ENCODE measurements at places on chromosomes 1 and 21. TPM values are rescaled to one million over a fixed set of nuclear protein-coding genes. Genes with fewer than 3 reads are reported as not detected.

DNA sequence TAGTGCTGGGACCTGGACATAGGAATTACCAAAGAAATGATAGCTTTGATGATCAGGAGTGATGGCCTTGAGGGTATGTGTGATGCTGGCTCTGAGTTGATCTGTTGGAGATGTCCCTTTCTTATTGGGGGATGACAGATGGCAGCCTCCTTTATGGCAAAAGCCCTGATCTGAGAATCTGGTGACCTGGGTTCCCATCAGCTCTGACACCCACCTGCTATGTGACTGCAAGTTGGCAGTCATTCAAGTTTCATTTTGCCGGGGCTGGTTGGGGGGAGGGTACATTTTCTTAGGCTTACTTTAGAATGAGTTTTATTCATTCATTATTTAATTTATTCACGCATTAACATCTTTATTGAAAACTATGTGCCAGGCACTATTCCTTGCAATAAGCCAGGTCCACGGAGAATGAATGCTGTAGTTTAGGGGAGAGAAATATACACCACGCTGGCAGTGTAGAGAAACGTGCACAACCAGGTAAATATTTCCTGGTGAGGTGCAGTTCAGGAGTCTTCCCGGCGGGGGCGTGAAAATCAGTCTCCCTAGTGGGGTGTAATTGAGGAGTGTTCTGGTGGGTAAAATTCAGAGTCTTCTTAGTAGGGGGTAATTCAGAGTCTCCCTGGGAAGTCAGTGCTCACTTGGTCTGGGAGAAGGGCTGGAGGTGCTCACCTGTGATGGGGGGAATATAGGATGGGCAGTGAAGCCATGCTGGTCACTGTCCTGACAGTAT lies 401.3 kb downstream of the CAMTA1 start:
- H3K4me1 ChIP-seq = no peaks in the 10 kb centered on the region
- no peak for DNase-seq
- no peaks in the 10 kb centered on the region for H3K36me3 ChIP-seq
- peaks cover 59% of the 10 kb centered on the region for H3K27me3 ChIP-seq
- H3K27ac ChIP-seq = no peak overlapping the region

DNA sequence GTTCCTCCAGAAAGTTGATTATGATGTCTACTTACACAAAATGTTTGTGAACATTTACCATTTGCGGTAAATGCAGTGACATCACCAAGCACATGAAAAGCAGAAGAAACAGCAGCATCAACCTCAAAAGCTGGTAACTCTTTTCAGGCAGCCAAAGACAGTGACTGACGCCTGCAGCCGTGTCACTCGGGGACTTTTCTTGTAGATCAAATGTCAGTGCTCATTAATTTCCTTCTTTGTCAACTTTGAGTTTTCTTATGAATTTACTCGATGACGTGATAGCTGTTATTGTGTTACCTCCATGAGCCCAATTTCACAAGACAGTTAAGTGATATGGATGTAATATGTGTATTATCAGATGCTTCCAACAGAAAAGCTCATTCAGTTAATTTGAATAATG lies 92.5 kb downstream of the RIPK4 start:
- H3K36me3 ChIP-seq = no peaks in the 10 kb centered on the region
- no peak overlapping the region for H3K27ac ChIP-seq
- DNase-seq = no peak
- no peaks in the 10 kb centered on the region for H3K27me3 ChIP-seq
- H3K4me1 ChIP-seq = peaks cover 29% of the 10 kb centered on the region

DNA sequence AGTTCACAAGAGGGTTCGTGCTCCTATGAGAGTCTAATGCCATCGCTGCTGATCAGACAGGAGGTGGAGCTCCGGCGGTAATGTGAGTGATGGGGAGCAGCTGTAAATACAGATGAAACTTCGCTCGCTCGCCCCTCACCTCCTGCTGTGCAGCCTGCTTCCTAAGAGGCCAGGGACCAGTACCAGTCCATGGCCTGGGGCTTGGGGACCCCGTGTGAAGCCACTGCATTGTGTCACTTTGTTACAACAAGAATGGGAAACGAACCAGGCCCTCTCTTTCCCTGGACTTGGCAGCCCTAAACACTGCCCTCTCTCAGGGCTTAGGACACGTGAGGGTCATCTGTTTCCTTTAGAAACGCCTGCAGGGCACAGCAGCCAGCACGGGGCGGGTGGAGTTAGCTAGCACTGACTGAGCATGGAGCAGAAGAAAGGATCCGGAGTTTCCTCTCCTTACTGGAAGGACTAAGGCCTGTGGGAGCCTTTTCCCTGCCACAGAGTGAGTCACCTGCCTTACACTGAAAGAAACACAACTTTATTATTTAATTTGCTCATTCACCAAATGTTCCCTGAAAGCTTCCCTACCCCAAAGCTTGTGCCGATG lies 185.2 kb upstream of the TMEM51 start:
- H3K4me3 ChIP-seq = no peak overlapping the region
- H3K36me3 ChIP-seq = no peaks in the 10 kb centered on the region
- no peaks in the 10 kb centered on the region for H3K27me3 ChIP-seq

GRCh38 chr1:181918880-181919525 lies 142.5 kb downstream of the ZNF648 start:
- H3K4me1 ChIP-seq = no peaks in the 10 kb centered on the region
- no peak overlapping the region for H3K4me3 ChIP-seq
- DNase-seq = no peak

DNA sequence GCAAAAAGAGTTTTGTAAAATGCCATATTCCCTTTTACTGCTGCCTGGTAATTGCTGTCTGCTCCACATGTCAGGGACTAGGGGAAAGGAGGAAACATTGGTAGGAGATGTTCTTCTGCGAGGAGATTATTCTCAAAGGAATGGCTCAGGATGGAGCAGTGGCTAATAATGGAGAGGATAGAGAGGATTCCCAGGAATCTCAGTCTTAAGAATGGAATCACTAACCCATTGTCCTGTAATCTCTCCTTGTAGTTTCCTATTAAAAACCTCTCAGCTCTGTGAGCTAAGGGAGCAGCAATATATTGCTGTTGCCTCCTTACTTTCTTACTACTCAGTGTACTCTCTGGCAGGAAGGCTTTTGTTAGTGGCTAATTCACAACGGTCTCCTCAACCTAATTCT lies 175.4 kb downstream of the HS2ST1 start:
- no peak for DNase-seq
- H3K27ac ChIP-seq = no peak overlapping the region
- no peaks in the 10 kb centered on the region for H3K36me3 ChIP-seq
- H3K4me1 ChIP-seq = peaks cover 12% of the 10 kb centered on the region
- no peaks in the 10 kb centered on the region for H3K27me3 ChIP-seq

- DNase-seq = no peak
- H3K4me3 ChIP-seq = no peak overlapping the region
- H3K36me3 ChIP-seq = no peaks in the 10 kb centered on the region
These were observed 85.6 kb upstream of the BRINP3 start for GRCh38 chr1:190563230-190563629.

- peaks cover 77% of the 10 kb centered on the region for H3K36me3 ChIP-seq
- no peak overlapping the region for H3K4me3 ChIP-seq
- H3K4me1 ChIP-seq = no peaks in the 10 kb centered on the region
These were observed 54.7 kb downstream of the PACC1 start for GRCh38 chr1:212359794-212360479.

DNA sequence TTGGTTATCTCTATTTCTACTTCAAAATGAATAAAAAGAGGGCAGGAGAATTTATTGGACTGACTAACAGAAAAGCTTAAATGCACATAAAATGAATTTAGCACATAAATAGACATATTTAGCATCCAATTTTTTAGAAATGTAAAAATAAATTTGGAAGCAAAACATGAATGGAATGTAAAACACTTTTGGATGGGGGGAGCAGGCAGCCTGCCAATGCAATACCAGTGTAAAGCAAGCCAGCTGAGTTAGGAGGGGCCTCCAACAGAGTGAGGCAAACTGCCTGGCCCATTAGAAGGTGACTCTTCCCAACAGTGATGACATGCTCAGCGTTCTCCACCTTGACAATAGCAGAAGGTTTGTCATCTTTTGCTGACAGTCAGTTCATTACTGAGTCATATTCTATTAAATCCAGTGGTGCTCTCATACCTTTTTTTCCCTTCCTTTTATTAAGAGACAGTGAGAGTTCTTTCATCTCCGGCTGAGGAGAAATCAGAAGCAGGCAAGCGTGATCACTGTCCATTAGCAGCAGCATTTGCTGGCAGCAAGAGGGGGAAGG lies 19.5 kb upstream of the EXO1 start:
- H3K4me1 ChIP-seq = peaks cover 7% of the 10 kb centered on the region
- H3K36me3 ChIP-seq = no peaks in the 10 kb centered on the region
- H3K27ac ChIP-seq = no peak overlapping the region
- DNase-seq = no peak

GRCh38 chr1:13855554-13855953 lies 155.6 kb downstream of the PRDM2 start:
- H3K4me1 ChIP-seq = peaks cover 6% of the 10 kb centered on the region
- H3K27me3 ChIP-seq = peaks cover 11% of the 10 kb centered on the region
- no peak for DNase-seq
- no peak overlapping the region for H3K4me3 ChIP-seq
- no peak overlapping the region for H3K27ac ChIP-seq

- peaks cover 12% of the 10 kb centered on the region for H3K4me1 ChIP-seq
- no peak overlapping the region for H3K27ac ChIP-seq
These were observed 3.8 kb downstream of the MPZ start for GRCh38 chr1:161305867-161306519.

DNA sequence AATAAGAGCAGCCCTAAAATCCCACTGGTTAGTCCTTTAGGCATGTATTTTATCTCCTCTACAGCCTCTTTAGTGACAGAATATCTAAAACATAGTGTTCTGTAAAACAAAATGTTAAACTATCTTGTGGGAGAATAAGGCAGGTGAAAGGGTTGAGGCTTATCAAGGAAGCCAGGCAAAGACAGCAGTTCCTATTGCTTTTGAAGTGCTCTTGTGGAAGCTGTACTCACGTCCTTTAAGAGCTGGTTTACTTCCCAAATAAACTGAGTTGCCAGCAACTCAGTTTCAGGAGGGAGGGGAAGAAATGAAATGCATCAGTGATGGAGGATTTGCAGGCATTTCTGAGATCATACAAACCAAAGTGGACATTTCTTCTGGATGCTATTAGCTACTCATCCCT lies 529.6 kb upstream of the ZRANB2 start:
- no peaks in the 10 kb centered on the region for H3K4me1 ChIP-seq
- H3K36me3 ChIP-seq = no peaks in the 10 kb centered on the region
- no peak overlapping the region for H3K4me3 ChIP-seq
- no peak overlapping the region for H3K27ac ChIP-seq

DNA sequence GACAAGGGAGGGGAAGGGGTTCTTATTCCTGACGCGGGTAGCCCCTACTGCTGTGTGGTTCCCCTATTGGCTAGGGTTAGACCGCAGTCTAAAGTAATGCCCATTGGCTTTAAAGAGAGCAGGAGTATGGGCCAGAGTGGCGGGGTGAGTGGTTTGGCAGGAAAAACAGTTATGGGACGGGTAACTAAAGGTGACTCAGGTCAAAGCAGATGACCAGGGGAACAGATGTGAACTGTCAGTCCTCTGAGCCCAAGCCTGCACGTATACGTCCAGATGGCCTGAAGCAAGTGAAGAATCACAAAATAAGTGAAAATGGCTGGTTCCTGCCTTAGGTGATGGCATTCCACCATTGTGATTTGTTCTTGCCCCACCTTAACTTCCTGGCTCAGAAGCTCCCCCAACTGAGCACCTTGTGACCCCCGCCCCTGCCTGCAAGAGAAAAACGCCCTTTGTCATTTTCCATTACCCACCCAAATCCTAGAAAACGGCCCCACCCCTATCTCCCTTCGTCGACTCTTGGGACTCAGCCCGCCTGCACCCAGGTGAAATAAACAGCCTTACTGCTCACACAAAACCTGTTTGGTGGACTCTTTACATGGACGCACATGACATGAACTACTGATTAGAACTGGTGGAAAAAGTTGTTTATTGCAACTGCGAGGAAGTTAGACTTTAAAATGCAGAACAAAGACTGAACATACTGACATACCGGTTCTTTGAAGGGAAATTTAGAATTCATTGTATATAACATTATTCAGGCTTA lies 758 bp upstream of the ATAD3B start:
- peak overlapping the region; percentile 88 for H3K4me3 ChIP-seq
- peak overlapping the region; percentile 80 for H3K27ac ChIP-seq
- peaks cover 14% of the 10 kb centered on the region for H3K36me3 ChIP-seq
- peak; percentile 20 for DNase-seq
- H3K27me3 ChIP-seq = no peaks in the 10 kb centered on the region

DNA sequence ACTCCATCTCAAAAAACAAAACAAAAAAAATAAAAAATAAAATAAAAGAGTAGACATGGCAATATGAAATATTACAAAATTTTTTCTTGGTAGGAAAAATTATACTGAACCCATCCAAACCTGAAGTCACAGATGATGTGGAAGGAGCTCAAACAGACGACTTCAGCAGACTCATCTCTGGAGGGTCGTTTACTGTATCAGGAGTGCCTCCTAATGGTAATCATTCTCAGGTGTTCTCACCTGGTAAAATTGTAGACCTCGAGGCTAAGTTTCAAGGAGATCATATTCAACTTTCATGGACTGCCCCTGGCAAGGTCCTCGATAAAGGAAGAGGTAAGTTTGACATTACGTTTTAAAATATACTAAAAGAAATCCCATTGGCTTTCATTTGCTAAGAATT lies 54.3 kb upstream of the SH3GLB1 start:
- no peaks in the 10 kb centered on the region for H3K36me3 ChIP-seq
- H3K4me3 ChIP-seq = no peak overlapping the region
- H3K4me1 ChIP-seq = peaks cover 13% of the 10 kb centered on the region
- no peaks in the 10 kb centered on the region for H3K27me3 ChIP-seq
- no peak overlapping the region for H3K27ac ChIP-seq

DNA sequence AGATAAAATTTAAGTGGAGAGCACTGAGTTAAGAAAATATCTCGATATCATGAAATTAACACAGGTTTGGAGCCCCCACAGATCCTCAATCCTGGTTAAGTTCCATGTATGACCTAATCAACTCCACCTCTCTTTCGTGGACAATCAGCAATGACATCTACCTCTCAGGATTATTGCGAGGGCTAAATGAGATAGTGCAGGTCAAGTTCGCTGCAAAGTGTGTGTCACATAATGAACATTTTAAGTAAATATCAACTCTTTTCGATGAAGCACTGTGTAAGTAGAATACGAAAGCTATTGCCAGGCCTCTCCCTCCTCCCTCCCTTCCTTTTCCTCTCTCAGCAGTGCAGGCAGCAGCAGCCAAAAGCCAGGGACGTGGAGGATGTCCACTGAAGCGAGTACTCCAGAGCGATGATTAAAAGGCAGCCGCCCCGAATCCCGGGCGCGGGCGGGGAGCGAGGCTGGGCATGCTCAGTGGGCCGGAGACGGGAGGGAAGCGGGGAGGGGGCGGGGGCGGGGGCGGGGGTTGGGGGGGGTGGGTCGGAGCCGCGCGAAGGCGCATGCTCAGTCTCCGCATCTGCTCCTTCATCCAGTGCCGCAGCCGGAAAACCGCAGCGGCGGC lies at the start of gene CAMSAP2:
Gene CAMSAP2 (plus strand): TSS at position 567 of the 622 bp plus-strand sequence. CDS start 935 bp downstream, outside the sequence.
- peak; percentile 95 for DNase-seq
- no peaks in the 10 kb centered on the region for H3K36me3 ChIP-seq

GRCh38 chr1:68087184-68087583 lies 36.8 kb upstream of the DIRAS3 start:
- no peaks in the 10 kb centered on the region for H3K4me1 ChIP-seq
- DNase-seq = no peak
- no peaks in the 10 kb centered on the region for H3K27me3 ChIP-seq
- H3K27ac ChIP-seq = no peak overlapping the region
- no peaks in the 10 kb centered on the region for H3K36me3 ChIP-seq
- H3K4me3 ChIP-seq = no peak overlapping the region

Gene RAB7B
- 3.6 TPM for total RNA-seq

Gene C1orf159
- total RNA-seq = 18.6 TPM

Gene RAD54L
- 5.0 TPM for total RNA-seq

Gene OR10J4
- not detected for total RNA-seq

Gene FCRL1
- total RNA-seq = not detected

Data from MCF 10A (cell line).